Activated CD8-positive, alpha-beta memory T cell treated with anti-CD3 and anti-CD28 coated beads for 4 hours (primary cell): ENCODE measurements at places on chromosomes 12 and 14.

- DNase-seq: no peak
Observed at GRCh38 chr12:104399740-104400612, 56.8 kb upstream of the CHST11 start.

GRCh38 chr12:113515082-113515856 is 43.6 kb upstream of the LHX5 start:
- DNase-seq: no peak

GRCh38 chr14:34439090-34439489 is 22.9 kb downstream of the SPTSSA start:
- DNase-seq: no peak

- no peak for DNase-seq
Observed at GRCh38 chr14:78524196-78524595, 354.0 kb downstream of the NRXN3 start.

- no peak for DNase-seq
Observed at GRCh38 chr12:66837311-66837627, 158.4 kb upstream of the GRIP1 start.
